Cardiac muscle cell (in vitro differentiated cells and primary cell): ENCODE measurements at places on chromosomes 11 and 22.
A peak's percentile ranks its signal among the peaks of the same experiment; 100 is the strongest.

DNA sequence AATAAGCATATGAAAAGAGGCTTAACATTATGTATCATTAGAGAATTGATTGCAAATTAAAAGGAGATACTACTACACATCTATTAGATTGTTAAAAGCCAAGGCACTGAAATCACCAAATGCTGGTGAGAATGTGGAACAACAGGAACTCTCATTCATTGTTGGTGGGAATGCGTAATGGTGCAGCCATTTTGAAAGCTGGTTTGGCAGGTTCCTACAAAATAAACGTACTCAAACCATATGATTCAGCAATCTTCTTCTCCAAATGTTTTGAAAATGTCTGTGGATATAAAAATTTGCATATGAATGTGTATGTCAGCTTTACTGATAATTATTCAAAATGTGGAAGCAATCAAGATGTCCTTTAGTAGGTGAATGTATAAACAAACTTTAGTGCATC is 176.4 kb upstream of the PLET1 start:
- no peaks in the 10 kb centered on the region for H3K27me3 ChIP-seq
- no peaks in the 10 kb centered on the region for H3K36me3 ChIP-seq
- no peak for DNase-seq
- H3K27ac ChIP-seq: no peak overlapping the region
- H3K4me1 ChIP-seq: no peaks in the 10 kb centered on the region

DNA sequence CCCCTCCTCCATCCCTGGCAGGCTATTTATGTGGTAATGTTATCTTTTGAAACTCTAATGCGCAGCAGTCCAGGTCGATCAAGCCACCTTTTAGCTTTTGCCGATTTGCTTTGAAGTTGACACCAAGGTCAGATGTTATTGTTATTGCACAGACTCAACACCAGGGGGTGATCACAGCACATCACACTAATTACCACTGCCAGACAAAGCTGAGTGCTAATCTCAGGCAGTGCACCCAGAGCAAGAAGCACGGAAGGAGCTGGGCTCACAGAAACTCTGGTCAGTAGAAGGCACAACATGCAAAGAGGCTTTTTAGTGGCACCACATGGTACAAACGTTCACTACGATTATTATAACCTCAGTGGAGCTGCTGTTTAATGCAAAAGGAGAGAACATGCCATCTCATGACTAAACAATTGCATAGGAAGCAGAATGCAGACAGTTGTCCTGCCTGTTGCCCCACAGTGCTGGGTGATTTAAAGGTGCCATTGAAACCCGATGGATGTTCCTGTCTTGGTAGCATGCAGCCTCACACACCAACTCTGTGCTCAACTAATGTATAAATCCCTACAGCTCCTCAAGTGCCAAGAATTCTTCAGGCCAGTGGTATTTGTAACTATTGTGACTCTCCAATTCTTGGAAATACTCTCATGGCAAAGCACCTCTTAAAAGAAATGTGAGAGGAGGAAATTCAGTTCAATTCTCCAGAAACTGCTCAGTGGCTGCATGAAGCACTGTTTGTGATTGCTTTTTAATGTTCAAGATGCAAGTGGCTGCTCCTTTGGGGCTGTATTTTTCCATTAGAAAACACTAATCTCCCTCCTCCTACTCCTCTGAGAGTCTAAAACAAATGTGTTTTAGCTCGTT is 353.9 kb upstream of the DDI1 start:
- peak overlapping the region; percentile 42 for H3K27ac ChIP-seq
- H3K27me3 ChIP-seq: no peaks in the 10 kb centered on the region
- DNase-seq: peak; percentile 81
- no peaks in the 10 kb centered on the region for H3K36me3 ChIP-seq

DNA sequence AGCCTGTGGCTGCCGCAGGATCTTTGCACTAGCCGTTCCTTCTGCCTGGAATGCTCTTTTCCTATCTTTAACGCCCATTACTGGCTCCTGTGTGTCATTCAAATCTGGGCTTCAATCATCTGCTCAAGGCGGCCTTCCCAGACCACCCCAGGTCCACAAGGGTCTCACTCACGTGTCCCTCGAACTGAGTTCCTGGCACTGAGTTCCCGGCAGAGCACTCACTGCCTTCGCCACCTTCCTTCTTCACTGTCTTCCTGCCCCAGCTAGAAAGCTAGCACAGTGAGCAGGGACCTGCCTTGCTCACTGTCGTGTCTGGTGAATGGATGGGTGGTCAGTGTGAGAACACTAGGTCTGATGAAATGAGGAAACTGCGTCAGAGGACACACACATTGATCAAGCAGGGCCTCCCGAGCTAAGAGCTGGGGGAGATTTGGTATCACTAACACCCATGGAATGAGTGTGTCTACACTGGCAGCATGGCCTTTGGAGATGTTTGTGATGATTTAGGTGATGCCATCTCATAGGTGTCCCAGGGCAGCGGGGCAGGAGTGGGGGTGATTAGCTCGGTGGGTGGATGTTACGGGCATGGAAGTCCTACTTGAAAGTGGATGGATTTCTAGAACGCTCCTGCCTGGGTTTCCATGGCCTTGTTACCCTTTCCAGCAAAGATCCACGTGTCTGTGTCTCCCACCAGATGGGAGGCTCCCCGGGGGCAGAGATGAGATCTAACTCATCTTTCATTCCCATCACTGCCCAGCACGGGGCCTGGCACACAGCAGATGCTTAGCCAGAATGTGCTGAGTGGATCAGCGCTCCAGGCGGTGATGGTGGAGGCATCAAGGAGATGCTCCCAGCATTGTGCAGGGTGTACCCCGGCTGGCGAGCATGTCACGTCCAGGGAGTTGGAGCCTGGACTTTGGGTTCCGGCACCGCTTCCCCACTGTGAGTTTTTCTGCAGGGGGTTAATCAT is 64.5 kb downstream of the SHISAL1 start:
- H3K27me3 ChIP-seq: no peaks in the 10 kb centered on the region
- H3K4me3 ChIP-seq: no peak overlapping the region
- DNase-seq: no peak
- no peaks in the 10 kb centered on the region for H3K4me1 ChIP-seq
- no peaks in the 10 kb centered on the region for H3K36me3 ChIP-seq

GRCh38 chr11:114050258-114050927 is 9.1 kb upstream of the ZBTB16 start:
- DNase-seq: no peak
- H3K4me1 ChIP-seq: no peaks in the 10 kb centered on the region
- no peaks in the 10 kb centered on the region for H3K36me3 ChIP-seq
- no peak overlapping the region for H3K4me3 ChIP-seq
- peaks cover 32% of the 10 kb centered on the region for H3K27me3 ChIP-seq

DNA sequence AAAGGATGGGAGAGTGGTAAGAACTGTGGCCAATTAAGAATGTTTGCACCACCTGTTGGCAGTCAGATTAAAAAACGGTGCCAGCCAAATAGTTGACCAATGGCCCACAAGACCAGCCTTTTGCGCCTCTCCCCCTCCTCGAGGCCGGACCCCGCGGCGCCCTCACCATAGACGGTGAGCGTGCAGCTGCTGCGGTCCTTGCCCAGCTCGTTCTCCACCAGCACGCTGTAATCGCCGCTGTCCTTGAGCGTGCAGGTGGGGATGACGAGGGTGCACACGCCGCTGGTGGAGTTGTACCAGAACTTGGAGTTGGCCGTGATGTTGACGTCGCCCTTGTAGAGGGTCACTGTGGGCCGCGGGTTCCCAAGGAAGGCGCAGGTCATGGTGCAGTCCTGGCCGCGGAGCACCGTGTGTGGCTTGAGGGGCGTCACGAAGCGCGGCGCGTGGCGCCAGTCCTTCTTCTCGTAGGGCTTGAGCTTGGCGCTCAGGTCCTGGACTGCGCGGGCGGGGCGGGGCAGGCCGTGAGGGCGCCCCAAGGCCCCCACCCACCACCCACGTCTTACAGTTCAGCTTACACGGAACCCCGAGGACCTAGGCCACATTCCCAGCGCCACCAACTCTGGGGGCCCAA is 7.2 kb downstream of the TMEM86A start:
- peaks cover 10% of the 10 kb centered on the region for H3K27me3 ChIP-seq
- no peaks in the 10 kb centered on the region for H3K36me3 ChIP-seq
- no peak overlapping the region for H3K27ac ChIP-seq

- no peaks in the 10 kb centered on the region for H3K27me3 ChIP-seq
- H3K27ac ChIP-seq: no peak overlapping the region
- H3K4me3 ChIP-seq: no peak overlapping the region
- H3K36me3 ChIP-seq: no peaks in the 10 kb centered on the region
- peaks cover 21% of the 10 kb centered on the region for H3K4me1 ChIP-seq
- DNase-seq: peak; percentile 32
These were observed 13.2 kb upstream of the TSKU start for GRCh38 chr11:76769645-76770586.
